ENCODE measurements at places on chromosomes 5 and 9. TPM values are rescaled to one million over a fixed set of nuclear protein-coding genes. Genes with fewer than 3 reads are reported as not detected.

DNA sequence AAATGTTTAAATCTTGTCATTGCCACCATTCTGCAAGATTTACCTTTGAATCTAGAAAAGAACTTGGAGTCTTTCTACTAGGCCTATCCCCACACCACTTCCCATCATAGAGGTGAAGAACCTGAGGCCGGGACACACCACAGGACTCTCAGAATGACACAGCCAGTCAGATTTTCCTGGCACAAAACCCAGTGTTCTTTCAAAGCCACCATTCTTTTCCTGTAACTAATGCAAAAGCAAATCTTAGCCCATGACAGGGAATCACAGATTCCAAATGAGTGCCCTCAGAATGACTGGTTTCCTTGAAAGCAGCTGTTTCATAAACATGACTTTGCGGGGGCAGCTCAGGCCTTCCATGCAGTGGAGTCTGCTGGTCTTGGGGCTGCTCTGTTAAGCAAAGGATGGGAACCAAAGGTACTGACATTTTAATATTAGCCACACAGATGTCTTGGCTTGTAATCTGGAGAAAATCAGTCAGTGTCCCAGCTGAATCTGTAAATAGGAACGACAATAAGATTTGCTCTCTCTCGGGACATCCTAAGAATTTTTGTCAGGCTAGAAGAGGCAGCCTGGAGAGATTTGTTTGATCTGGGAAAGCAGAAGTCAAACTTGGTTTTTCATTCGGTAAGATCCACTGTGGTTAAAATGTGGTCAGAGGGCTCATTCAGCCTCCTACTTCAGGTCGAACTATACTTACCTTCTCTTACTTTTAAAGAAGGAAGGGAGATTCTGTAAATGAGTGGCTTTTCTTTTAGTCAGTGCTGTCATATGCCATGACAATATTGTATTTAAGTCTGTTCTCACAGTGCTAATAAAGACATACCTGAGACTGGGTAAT lies 115.1 kb downstream of the PALM2AKAP2 start:
- DNase-seq: peak; percentile 47

- DNase-seq: peak; percentile 40
Measured at GRCh38 chr5:127757576-127757975, 54.4 kb downstream of the CCDC192 start.

Gene CYLC2
- not detected for total RNA-seq

Gene GALNT12
- 1.0 TPM for total RNA-seq

Data from heart right ventricle (tissue), 16 donors.